ENCODE measurements at places on chromosomes 2 and 18. TPM values are rescaled to one million over a fixed set of nuclear protein-coding genes. Genes with fewer than 3 reads are reported as not detected.

VWA3B gene
- not detected for total RNA-seq

CCDC88A gene
- total RNA-seq = 26.4 TPM

SNORC gene
- 0.30 TPM for total RNA-seq

LIMS4 gene
- 2.9 TPM for total RNA-seq

GPR75 gene
- total RNA-seq = 2.5 TPM

FBLN7 gene
- total RNA-seq = 0.86 TPM

IL1RL2 gene
- total RNA-seq = 0.55 TPM

SLC14A1 gene
- total RNA-seq = 11.4 TPM

DNA sequence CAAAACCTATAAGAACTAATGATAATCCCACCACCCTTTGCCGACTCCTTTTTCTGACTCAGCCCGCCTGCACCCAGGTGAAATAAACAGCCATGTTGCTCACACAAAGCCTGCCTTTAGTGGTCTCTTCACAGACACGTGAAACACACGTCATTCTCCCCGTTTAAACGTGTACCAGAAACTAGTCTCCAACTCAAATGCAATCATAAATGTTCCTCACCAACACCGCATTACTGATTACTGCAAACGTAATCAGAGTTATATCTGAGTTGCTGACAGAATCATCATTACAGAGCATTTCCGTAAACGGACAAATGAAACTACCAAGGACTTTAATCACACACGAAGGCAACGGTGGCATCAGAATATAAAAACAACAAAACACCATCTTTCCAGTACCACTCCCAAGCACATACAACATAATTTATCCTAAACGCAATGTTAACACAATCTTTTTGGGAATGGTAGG, 1.9 kb downstream of the CLK1 start:
- no peak for DNase-seq

DNA sequence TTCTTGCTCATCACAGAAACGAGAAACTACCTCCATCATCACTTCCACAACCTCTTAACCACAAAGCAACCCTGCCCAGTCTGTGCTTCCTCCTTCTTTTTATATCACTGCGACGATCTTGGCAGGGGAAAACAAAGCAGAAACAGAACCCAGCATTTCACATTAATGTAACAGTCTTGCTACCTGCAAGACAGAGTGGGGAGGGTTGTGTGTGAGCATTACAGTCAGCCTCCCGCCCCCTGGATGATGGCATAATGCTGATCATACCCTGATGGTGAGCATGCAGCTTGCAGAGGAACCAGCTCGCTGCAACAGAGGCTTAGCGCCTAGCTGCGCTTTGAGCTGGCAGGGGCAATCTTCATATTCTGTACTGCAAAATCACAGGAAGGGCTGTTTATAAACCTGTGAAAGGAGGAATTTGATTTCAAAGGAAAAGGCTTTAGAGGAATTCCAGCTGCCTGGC, 376.1 kb downstream of the IRS1 start:
- DNase-seq = no peak

- DNase-seq = no peak
Measured at GRCh38 chr2:219308142-219309101, 779 bp downstream of the PTPRN start.

DNA sequence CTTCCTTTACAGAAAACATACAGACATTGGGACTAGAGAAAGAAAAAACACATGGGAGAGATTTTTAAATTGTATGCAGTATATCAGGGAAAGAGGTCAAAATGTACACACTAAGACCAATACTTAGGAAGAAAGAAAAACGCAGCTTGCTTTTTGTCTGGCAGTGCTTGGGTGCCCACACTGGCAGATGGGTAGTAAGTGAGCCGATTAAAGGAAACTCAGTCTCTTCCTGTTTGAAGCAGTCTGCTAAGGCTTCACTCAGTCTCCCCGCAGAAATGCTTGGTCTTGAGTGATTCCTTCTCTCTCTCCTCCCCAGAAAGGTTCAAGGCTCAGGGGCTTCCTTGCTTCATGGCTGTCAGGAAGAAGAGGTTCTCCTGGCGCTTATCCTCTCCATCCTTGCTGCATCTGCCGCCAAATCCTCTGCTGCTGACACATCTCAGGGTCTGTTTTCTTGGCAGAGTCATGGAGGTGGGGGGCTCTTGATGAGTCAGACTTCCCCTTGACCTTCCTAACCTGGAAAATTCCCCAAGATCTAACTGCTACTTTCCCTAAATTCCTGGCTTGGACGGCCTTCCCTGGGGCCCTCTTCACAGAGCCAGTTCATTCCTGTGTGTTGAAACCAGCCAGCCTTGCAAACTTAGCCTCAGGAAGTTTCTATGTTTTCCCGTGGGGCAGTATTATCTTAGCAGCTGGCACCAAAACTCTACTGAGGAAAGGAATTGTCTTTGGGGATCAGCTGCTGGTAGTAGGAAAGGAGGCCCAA, 10.5 kb upstream of the TMSB10 start:
- no peak for DNase-seq

DNA sequence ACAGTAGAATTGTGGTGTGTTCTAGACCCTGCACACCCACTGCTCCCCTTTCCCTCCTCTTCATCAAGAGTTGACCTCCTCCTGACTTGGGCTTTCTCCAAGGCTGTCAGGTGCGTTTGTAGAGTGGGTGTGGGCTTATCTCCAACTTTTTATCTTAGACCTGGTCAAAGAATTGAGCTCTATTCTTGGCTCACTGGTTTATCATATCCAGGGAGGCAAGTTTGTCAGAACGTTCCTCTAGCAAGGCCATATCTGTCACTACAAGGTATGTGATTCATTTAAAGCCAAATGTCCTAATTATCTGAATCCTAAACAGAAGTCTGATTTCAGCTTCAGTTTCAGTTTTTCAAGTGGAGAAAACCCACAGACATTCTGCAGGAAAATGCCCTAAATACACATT, 117.1 kb upstream of the MGAT5 start:
- DNase-seq = no peak

DNA sequence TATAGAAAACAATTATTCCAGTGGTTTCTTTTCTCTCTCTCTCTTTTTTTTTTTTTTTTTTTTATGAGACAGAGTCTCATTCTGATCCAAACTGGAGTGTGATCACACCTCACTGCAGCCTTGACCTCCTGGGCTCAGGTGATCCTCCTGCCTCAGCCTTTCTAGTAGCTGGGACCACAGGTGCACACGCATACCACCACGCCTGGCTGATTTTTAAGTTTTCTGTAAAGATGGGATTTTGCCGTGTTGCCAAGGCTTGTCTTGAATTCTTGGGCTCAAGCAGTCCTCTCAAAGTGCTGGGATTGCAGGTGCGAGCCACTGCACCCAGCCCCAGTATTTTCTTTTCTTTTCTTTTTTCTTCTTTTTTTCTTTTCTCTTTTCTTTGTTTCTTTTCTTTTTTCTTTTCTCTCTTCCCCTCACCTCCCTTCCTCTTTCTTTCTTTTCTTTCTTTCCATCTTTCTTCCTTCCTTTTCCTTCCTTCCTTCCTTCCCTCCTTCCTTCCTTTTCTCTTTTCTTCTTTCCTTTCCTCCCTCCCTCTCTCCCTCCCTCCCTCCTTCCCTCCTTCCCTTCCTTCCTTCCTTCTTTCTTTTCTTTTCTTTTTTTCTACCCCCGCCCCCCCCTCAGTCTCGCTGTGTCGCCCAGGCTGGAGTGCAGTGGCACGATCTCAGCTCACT, 76.9 kb downstream of the ZNF532 start:
- no peak for DNase-seq

Data from right atrium auricular region (tissue), 2 donors.